ENCODE measurements at places on chromosomes 3 and 15.

GRCh38 chr15:101436526-101436925 lies 53.0 kb downstream of the PCSK6 start:
- no peak for DNase-seq

GRCh38 chr15:48544778-48545177 lies 100.7 kb downstream of the FBN1 start:
- DNase-seq: no peak

GRCh38 chr15:76340198-76340802 lies 3.7 kb downstream of the ISL2 start:
- no peak for DNase-seq

- no peak for DNase-seq
These were observed 104.6 kb downstream of the IL1RAP start for GRCh38 chr3:190618330-190619030.

GRCh38 chr15:52013151-52013791 lies 5.7 kb upstream of the MAPK6 start:
- no peak for DNase-seq

DNA sequence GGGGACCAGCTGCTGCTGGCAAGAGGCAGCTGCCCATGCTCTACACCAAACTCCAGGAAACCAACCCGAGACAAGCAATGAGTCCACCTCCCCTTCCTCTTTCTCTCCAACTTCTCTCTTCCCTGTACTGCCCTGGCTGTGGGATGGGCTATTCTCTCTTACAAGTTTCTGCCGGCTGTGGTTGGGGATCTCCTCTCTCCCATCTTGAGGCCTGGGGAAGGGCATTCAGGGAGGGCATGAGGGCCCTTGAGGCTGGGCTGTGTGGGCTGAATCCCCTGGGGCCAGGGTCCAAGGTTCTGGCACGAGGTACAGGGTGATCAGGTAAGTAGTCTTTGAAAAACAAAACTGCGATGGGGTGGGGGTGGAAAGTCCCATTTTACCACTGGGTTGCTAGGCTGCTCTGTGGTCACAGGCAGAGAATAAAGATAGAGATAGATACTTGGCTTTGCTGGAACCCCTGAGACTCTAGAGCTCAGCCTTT lies 32.3 kb upstream of the CTSH start:
- no peak for DNase-seq

DNA sequence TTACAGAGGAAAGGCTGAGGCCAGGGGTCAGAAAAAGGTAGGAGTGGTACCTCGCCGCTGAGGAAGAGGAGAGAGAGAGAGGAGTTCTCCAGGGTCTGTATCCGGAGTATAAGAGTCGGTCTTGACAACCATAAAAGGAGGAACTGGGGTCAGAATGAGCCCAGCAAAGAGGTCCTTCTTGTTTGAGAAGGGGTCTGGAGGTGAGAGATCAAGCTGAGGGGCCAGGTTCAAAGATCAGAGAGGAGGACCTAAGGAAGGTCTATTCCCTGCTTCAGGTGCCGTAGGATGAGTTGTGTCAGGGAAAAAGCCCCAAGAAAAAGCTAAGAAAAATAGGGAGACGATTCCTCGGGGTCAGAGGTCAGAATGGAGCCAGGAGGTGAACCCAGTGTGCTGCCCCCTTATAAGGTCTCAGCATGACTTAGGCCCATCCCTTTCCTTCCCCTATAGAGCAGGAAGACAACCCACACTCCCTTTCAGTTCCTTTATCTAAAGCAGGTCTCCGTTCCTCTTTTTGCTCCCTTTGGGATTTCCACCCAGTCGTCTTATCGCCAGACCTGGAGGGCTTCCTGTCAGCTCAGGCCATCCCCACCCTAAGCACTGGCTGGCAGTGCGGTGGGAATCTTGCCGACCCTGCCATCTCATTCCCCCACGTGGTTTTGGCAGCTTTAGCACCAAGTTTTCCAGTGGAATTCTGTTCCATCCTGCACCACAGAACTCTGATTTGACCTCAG lies 651 bp downstream of the MTMR14 start:
- no peak for DNase-seq
